ENCODE measurements at places on chromosomes 2 and 18. TPM values are rescaled to one million over a fixed set of nuclear protein-coding genes. Genes with fewer than 3 reads are reported as not detected.

The CAPN14 gene
- total RNA-seq: 0.14 TPM

GRCh38 chr2:203451011-203451410 lies 84.1 kb downstream of the RAPH1 start:
- H3K36me3 ChIP-seq: peaks cover 47% of the 10 kb centered on the region
- peak; percentile 54 for DNase-seq
- no peak overlapping the region for H3K27ac ChIP-seq
- peaks cover 18% of the 10 kb centered on the region for H3K4me1 ChIP-seq

The ERFE gene
- total RNA-seq: 1.4 TPM

The ACKR3 gene
- 88.3 TPM for total RNA-seq

- no peak overlapping the region for H3K4me3 ChIP-seq
- no peaks in the 10 kb centered on the region for H3K27me3 ChIP-seq
- no peaks in the 10 kb centered on the region for H3K4me1 ChIP-seq
- no peaks in the 10 kb centered on the region for H3K36me3 ChIP-seq
- no peak for DNase-seq
Measured at GRCh38 chr18:58426611-58427010, 202.3 kb downstream of the ALPK2 start.

DNA sequence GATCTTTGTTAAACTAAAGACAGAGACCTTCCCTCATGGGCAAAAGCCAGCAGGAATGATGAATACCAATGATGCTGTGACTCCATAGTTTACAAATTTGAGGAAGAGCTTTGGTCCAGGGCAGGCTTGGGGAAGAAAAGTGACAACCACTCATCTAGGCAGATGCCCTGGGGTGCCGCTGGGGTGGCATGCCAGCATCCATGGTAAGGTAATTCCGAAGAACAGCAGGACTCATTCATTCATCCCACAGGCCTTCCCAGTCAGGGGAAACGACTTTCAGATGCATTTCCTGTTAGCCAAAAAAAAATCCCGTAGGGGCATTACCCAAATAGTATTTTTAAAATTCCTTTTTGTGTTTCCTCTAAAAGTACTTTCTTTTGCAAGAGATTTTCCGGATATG lies 180.7 kb upstream of the SERPINE2 start:
- no peak overlapping the region for H3K4me3 ChIP-seq
- no peaks in the 10 kb centered on the region for H3K27me3 ChIP-seq
- H3K36me3 ChIP-seq: no peaks in the 10 kb centered on the region
- H3K4me1 ChIP-seq: peaks cover 18% of the 10 kb centered on the region
- DNase-seq: no peak
- no peak overlapping the region for H3K27ac ChIP-seq

The CHRNG gene
- total RNA-seq: not detected

DNA sequence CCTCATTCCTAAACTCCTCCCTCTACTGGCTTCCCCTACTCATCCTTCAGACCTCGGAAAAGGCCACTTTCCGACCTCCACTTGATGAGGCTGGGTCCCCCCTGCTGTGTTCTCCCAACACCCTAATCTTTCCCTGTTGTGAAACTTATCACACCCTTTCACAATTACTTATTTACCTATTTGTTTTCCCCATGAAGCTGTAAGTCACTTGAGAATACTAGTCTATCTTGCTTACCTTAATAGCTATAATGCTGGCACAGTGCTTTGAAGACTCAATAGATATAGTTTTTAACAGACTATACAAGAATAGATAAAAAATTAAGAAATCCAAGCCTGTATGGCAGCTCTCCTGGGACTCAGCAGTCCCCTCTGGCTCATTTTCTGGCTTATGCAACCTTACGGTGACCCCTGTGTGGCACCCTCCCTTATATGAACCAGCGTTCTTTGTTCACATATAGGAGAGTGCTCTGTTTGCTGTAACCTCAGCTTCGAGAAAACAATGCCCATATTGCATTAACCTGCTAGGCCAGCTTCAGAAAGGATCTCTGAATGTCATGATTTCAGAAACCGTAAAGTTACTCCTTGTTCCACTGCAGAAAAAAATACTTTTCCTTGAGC lies 220.4 kb upstream of the PKDCC start:
- peaks cover 5% of the 10 kb centered on the region for H3K27me3 ChIP-seq
- H3K36me3 ChIP-seq: no peaks in the 10 kb centered on the region
- H3K4me3 ChIP-seq: no peak overlapping the region
- no peak overlapping the region for H3K27ac ChIP-seq

- H3K36me3 ChIP-seq: peaks cover 32% of the 10 kb centered on the region
- no peak for DNase-seq
- no peak overlapping the region for H3K4me3 ChIP-seq
- peaks cover 11% of the 10 kb centered on the region for H3K4me1 ChIP-seq
Measured at GRCh38 chr18:3279201-3280185, 17.6 kb downstream of the MYL12B start.

The CELF4 gene
- not detected for total RNA-seq

The ABCB11 gene
- total RNA-seq: 0.02 TPM

DNA sequence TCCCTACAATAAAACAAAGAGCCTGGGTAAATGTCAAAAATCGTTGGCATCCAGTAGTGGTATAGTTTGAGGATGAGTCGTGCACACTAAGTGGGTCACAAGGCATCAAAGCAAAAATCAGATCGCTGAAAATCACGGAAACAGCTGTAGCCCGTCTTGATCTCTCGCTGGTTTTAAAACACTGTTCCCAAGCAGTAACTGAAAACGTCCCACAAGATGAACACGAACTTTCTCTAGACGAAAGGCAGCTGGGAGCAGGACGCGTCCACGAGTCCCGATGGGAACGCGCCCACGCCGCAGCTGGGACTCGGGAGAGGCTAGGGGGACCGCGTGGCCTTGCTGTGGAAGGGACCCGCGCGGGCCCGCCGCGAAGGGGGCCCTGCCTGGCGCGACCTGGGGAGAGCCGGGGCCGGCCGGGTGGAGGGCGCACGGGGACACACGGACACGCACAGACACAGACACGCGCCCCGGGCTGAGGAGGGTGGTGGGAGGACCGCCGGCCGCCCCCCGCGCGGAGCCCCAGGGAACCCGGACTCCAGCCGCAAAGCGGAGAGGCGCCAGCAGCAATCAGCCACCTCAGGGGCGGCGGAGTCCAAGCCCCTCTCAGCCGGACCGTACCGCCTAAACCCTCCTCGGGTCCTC lies 651 bp downstream of the STK17B start:
- H3K4me3 ChIP-seq: peak overlapping the region; percentile 95
- DNase-seq: peak; percentile 46
- no peaks in the 10 kb centered on the region for H3K36me3 ChIP-seq
- peak overlapping the region; percentile 89 for H3K27ac ChIP-seq
- peaks cover 7% of the 10 kb centered on the region for H3K27me3 ChIP-seq

DNA sequence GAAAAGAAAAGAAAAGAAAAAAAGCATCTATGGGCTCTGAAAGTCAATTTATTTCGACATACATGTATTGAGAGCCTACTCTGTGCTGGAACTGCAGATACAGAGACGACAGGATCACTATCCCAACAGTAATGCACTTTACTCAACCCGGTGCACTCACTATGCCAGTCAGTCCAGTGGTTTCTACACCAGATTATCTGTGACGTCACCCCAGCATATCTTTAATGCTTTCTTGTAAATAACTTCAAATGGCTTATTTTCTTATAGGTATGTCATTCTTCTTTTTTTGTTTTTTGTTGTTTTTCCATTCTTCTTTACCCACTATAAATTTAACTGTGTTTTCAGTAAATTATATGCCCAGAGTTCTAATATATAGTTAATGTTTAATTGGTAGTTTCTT lies 800.0 kb upstream of the FANCL start:
- no peaks in the 10 kb centered on the region for H3K27me3 ChIP-seq
- H3K27ac ChIP-seq: no peak overlapping the region
- DNase-seq: no peak

DNA sequence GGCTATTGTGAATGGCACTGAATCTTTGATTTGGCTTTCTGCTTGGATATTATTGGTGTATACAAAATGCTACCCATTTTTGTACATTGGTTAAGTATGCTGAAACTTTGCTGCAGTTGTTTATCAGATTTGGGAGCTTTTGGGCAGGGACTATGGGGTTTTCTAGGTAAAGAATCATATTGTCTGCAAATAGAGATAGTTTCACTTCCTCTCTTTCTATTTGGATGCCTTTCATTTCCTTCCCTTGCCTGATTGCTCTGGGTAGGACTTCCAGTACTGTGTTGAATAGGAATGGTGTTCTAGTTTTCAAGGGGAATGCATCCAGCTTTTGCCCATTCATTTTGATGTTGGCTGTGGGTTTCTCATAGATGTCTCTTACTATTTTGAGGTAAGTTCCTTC lies 489.1 kb upstream of the LRATD1 start:
- no peaks in the 10 kb centered on the region for H3K4me1 ChIP-seq
- no peaks in the 10 kb centered on the region for H3K27me3 ChIP-seq
- no peak for DNase-seq
- H3K36me3 ChIP-seq: no peaks in the 10 kb centered on the region
- no peak overlapping the region for H3K4me3 ChIP-seq

DNA sequence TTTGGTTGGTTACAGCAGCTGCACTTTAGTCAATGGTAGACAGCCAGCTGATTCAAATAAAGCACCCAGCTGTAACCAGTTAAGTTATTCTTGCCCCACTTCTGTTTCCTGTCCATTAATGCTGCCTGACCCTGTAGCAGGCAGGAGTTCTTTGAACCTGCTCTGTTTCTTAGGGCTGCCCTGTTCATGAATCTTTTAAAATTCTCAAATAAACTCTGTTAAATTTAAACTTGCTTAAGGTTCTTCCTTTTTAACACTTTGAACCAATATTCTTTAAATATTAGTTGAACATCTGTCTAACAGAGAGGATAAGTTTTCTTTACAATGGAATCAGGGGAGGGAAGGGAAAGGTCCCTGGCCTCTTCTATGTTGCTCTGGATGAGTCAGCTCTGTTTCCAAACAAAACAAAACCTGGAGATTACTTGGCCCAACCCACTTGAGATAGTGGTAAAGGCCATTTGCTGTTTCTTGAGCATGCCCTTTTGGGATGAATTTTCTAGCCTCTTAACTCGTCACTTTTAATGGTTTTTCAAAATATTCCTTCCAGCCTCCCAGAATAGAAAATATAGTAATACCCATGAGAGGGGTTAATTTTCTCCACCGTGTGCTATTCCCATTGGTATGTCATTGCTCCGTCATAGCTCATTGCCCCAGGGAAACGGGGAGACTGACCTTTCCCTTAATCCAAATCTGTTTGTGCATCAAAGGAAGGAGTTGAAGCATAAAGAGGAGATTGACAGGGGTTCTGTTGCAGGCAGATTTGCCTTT lies 112.1 kb upstream of the FHL2 start:
- H3K4me1 ChIP-seq: no peaks in the 10 kb centered on the region
- H3K4me3 ChIP-seq: no peak overlapping the region
- no peaks in the 10 kb centered on the region for H3K36me3 ChIP-seq
- DNase-seq: peak; percentile 22
- H3K27ac ChIP-seq: no peak overlapping the region
- H3K27me3 ChIP-seq: peaks cover 15% of the 10 kb centered on the region

DNA sequence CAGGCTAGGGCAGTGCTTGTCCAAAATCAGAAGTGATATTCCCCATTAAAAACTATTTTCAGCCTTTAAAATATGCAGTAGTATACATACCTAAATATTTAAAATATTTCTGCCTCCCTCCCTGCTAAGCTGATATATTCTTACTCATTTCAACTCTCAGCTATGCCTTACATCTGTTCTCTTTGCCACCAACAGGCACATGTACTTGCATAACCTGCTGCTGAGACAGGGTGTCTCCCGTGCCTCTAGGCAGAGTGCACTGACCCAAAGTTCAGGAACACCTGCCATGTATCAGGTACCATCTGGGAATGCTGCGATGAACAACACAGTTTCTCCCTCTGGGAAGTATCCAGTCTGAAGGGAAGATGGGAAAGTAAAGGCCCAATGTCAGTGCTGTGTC lies 91.7 kb downstream of the STK39 start:
- no peak overlapping the region for H3K27ac ChIP-seq
- no peak for DNase-seq
- peaks cover 7% of the 10 kb centered on the region for H3K4me1 ChIP-seq
- H3K4me3 ChIP-seq: no peak overlapping the region

The HOXD10 gene
- not detected for total RNA-seq

Data from astrocyte (in vitro differentiated cells and primary cell).